T-helper 17 cell (primary cell): ENCODE measurements at places on chromosomes 2 and 18.

DNA sequence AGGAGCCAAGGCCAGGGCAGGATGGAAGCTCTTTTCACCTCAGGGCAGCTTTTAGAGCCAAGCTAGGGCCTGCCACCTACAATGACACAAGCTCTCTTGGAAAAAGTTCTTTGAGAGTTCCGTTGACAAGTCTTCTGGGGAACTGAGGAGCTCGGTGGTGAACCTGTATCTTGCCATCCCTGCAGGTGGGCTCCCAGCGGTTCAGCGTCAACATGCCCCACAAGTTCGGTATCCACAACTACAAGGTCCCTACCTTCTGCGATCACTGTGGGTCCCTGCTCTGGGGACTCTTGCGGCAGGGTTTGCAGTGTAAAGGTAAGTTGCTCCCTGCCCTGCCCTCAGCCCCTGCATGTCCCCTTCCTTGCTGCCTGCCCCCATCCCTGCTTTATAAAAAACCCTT lies 312.8 kb upstream of the EPAS1 start:
- DNase-seq, result no peak
- H3K27ac ChIP-seq, result no peak overlapping the region
- H3K4me3 ChIP-seq, result no peak overlapping the region

GRCh38 chr2:172177581-172177980 lies 74.9 kb upstream of the DLX2 start:
- no peaks in the 10 kb centered on the region for H3K36me3 ChIP-seq
- H3K27me3 ChIP-seq, result no peaks in the 10 kb centered on the region
- peaks cover 22% of the 10 kb centered on the region for H3K4me1 ChIP-seq
- no peak overlapping the region for H3K4me3 ChIP-seq
- no peak overlapping the region for H3K27ac ChIP-seq

- H3K4me1 ChIP-seq, result peaks cover 16% of the 10 kb centered on the region
- no peaks in the 10 kb centered on the region for H3K36me3 ChIP-seq
- H3K27ac ChIP-seq, result no peak overlapping the region
- no peak overlapping the region for H3K4me3 ChIP-seq
- no peak for DNase-seq
These were observed 13.1 kb upstream of the SMAD7 start for GRCh38 chr18:48963586-48964470.

DNA sequence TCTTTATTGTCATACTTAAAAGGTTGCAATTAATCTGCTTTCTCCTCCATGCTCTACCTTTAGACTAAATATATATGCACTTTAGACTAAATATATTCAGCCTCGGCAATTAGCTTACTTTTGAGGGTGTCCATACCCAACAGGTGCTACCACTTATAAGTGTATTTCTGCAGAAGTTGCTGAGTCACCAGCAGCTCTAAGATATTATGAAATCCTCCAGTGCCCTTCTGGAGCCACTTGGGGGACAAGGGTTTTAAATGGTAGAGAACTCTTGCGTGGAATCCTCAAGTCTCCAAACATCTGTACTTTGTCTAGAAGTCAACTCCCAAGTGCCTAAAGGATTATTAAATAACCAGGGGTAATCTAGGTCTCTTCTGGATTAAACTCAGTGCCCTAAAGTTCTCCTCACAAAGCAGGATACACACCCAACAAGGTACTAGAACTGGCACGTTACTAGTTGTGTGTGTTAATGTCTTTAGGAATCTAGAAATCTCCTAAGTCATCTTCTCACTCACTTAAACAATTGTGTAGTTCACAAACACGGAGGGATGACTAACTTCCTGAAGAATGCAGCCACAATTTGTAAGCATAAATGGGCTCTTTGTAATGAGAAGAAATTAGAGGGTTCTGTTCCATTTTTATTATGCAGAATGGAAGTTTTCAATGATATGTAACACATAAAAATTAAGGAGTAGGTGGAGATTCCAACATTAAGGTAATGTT lies 159.7 kb downstream of the CD226 start:
- H3K27ac ChIP-seq, result no peak overlapping the region
- no peaks in the 10 kb centered on the region for H3K4me1 ChIP-seq
- H3K27me3 ChIP-seq, result no peaks in the 10 kb centered on the region
